AML-193 (cell line): ENCODE measurements at places on chromosomes 16 and 17.

GRCh38 chr16:3276679-3277078 lies 6.6 kb upstream of the ZNF263 start:
- no peak for DNase-seq

GRCh38 chr16:56370185-56370874 lies 55.0 kb downstream of the AMFR start:
- no peak for DNase-seq

DNA sequence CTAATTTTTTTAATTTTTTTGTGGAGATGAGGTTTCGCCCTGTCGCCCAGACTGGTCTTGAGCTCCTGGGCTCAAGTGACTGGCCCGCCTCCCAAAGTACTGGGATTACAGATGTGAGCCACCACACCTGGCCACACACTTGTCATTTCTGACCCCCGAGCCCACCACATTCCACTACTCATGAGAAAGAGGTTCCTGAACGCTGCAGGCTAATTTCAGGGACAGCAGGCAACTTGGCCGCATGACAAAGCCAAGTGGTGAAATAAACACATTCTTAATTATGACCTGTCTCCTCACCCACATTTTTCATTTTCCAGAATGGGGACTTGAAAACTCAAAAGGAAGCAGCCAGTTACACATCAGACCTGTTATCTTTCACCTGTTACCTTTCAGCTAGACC lies 114.5 kb downstream of the ABCC6 start:
- no peak for DNase-seq

DNA sequence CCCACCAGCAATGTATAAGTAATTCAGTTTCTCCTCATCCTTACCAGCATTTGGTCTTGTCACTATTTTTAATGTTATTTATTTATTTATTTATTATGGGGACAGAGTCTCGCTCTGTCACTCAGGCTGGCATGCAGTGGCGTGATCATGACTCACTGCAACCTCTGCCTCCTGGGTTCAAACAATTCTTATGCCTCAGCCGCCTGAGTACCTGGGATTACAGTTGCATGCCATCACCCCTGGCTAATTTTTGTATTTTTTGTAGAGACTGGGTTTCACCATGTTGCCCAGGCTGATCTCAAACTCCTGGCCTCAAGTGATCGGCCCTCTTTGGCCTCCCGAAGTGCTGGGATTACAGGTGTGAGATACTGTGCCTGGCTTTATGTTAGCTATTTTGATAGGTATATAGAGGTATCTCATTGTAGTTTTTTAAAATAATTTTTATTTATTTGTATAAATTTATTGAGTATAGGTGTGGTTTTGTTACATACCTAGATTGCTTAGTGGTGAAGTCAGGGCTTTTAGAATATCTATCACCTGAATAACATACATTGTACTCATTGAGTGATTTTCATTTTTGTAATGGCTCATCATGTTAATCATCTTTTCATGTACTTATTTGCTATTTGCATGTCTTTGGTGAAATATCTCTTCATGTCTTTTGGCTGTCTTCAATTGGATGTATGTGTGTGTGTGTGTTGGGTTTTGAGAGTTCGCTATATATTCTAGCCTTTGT lies 53.3 kb downstream of the TANC2 start:
- DNase-seq = no peak
